ENCODE measurements at places on chromosomes 6 and 20.
A peak's percentile ranks its signal among the peaks of the same experiment; 100 is the strongest.

DNA sequence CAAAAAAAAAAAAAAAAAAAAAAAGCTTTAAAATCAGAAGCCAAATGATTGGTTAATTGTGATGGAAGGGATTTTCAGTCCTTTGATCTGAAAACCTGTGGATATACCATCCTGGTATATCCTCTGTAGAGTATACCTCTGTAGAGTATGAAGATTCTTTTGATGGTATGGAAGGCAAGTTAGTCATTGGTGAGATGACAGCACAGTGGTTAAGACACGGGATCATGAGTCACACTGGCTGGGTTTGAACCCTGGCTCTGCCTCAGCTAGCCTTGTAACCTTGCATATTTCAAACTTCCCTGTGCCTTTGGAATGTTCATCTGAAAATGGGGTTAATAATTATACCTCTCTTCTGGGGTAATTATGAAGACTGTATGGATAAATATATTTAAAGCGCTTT is 179.3 kb downstream of the CARMIL1 start:
- no peak for DNase-seq

- no peak for DNase-seq
Observed at GRCh38 chr6:21856456-21856825, 262.9 kb downstream of the SOX4 start.

- no peak for DNase-seq
Observed at GRCh38 chr6:42742116-42742894, 3.6 kb downstream of the TBCC start.

DNA sequence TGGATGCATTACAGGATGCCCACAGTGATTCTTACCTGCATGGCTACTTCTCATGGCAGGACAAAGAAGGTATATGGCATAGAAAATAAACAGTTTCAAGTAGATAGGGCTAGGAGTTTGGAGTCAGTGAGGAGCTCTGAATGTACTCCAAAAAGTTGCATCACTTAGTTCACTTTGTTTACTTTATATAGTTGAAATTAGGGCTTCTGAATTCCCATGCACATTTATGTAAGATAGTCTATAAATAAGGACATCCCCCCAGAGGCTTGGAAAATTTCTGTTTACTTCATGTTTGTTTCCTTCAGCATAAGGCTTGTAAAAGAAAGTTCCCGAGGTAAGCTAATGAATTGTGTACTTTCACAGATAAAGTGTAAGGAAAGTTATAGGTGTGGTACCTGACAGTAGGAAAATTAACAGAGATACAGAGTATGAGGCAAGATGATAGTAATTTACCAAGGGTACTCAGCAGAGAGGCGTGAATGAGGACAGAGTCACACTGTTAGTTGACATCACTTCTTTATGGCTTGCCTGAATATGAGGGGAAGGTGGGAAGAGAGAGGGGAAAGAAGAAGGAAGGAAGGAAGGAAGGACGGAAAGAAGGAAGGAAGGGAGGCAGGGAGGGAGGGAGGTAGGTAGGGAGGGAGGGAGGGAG is 51.1 kb downstream of the ADTRP start:
- no peak for DNase-seq

DNA sequence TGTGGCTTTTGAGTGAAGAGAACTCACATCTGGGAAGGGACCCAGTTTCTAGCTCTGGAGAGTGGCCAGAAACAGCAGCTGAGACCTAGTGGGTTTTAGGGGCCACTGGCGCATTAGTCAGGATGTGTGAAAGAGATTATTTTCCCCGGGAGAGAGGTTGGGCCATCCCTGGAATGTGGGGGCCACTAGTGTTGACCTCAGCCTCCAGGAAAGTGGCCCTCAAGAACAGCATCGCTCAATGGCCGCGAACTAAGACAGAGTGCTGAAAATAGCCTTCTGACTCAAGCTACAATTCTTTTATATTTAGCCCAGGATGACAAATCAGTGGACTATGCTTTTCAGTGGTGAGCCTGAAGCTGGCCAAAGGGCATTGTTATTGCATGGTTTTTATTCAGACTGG is 210.4 kb upstream of the RNF24 start:
- DNase-seq = peak; percentile 57

All from right forelimb (tissue), 1 donor.